Adrenal gland (tissue), 19 donors: ENCODE measurements at places on chromosomes 11 and 22. TPM values are rescaled to one million over a fixed set of nuclear protein-coding genes. Genes with fewer than 3 reads are reported as not detected.

CTSW gene
- polyA plus RNA-seq = 2.9 TPM

OR52N4 gene
- 0.11 TPM for polyA plus RNA-seq

OR2AT4 gene
- not detected for polyA plus RNA-seq

ATG16L2 gene
- 343 TPM for polyA plus RNA-seq

CXCR5 gene
- polyA plus RNA-seq = 0.24 TPM
